Smooth muscle cell of trachea (primary cell): ENCODE measurements at places on chromosomes 3 and 15. TPM values are rescaled to one million over a fixed set of nuclear protein-coding genes. Genes with fewer than 3 reads are reported as not detected.

The CCDC54 gene
- not detected in 2 replicates for total RNA-seq

The WDR93 gene
- not detected in 2 replicates for total RNA-seq

The TRH gene
- not detected in 2 replicates for total RNA-seq

The ACTRT3 gene
- 4.8 and 5.4 TPM in 2 replicates for total RNA-seq

The SEMA5B gene
- not detected in 2 replicates for total RNA-seq

The NEK11 gene
- total RNA-seq, result 7.1 and 11.6 TPM in 2 replicates

The CELF6 gene
- 0.15 and 0.17 TPM in 2 replicates for total RNA-seq

The GOLGA8N gene
- 5.2 and 13.7 TPM in 2 replicates for total RNA-seq

The DGKG gene
- total RNA-seq, result 0.17 and 0.87 TPM in 2 replicates

The RTP4 gene
- total RNA-seq, result 2.8 and 3.3 TPM in 2 replicates
